ENCODE measurements at places on chromosomes 7 and 10.

DNA sequence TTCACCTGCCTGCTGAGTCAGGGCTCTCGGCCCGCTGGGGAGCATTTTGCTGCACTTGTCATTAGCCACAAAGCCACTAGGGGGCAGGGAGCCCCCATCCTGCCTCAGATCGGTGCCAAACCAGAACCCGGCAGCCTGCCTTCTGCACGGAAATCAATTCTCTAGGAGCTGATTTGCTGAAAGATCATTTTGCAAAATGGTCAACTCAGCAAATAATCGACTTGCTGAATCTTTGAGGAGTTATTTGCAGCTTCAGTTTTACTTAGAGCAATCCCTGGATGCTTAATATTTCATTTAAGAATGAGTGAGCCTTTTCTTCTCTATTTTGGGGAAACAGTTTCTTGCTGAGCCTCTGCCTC lies 1.7 kb upstream of the GIMAP8 start:
- DNase-seq = no peak

- no peak for DNase-seq
Observed at GRCh38 chr7:75884476-75884875, 5.6 kb downstream of the RHBDD2 start.

GRCh38 chr7:135509589-135509838 lies 388 bp downstream of the CNOT4 start:
- no peak for DNase-seq

DNA sequence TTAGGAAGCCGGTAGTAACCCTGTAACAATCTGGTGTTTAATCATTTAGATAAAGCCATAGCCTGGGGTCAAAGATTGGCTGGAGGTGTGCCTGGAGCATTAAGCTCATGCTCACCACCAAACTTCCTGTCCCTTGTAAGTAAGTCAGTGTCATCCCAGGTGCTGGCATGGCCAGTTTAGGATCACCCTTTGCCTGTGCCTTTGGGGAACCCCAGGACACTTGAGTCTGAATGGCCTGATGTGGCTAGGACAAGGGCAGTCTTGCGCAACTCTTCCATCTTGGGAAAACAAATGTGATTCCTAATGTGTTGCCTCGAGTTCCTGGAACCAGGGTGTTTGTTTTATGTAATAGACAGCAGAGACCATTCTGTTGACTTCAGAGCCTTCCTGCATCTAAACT lies 154.8 kb downstream of the GRK5 start:
- no peak for DNase-seq

DNA sequence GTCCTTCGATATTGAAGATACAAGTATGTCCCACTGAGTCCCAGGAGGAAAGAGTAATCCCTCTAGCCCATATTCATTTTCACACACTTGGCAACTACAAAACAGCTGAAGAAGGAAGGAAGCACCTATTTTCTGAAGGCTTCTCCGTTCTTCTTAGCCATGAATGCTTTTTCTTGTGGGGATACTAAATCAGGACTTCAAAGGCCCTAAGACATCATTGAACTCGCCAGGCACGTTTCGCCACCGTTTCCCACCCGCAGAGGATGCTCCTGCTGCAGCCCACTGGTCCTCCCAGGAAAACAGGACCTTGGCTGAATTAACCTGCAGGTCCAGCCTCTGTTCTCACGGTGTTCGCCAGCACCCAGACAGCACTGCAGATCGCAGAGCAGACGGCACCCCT lies 561.5 kb downstream of the DNAJB6 start:
- DNase-seq = no peak

- DNase-seq = no peak
Observed at GRCh38 chr10:122974543-122975064, 5.6 kb upstream of the PSTK start.

DNA sequence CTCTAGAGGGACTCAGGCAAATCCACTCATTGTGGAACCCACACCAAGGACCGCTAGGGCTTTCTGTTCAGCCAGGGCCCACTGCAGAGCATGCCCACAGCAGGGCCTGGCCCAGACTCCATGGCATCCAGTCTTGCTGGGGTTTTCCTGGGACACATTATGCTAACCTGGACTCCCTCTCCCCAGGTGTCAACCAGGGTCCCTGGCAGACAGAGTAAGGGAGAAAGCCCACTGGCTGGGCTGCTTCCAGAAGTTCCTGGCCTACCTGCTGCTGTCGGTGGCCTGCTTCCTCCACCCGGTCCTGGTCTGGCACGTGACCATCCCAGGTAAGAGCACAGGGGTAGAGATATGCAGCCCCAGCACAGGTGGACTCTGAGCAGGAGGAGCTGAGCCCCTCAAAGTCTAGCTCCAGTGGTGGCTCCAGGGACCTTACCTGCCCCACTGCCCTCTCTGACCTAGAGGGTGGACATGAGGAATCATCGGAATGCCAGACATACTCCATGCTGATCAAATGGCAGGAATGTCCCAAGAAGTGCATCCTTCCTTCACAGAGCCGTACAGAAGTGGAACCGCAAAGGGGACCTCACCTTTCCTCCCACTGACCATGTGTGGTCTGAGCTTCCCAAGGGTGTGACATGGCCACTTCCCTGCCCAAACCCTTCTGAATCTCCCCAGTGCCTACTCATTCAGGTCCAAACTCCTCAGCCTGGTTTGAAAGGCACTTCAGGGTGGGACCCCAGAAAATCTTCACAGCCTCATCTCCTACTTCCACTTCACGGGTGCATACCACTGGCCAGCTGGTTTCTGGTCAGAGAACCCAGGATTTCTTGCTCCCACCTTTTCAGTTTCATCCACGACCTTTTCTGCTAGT lies 22.5 kb downstream of the TMEM72 start:
- DNase-seq = no peak

DNA sequence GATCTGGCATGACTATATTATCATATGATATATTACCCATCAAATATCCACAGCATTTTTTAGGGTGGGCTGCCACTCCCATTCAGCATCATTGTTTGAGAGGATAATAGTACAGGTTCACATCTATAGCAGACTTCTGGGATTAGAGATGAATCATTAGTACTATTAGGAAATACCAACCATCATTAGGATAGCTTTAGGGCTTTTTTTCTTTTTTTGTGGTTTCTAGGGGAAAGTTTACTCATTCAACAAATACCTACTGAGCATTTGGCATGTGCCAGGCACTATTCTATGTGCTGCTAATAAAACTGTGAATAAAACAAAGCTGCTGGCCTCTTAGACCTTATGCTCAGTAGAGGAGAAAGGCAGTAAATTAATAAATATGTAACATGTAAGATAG lies 40.6 kb downstream of the NHLRC2 start:
- DNase-seq = peak; percentile 66

GRCh38 chr10:128868481-128868880 lies 598.6 kb upstream of the MGMT start:
- no peak for DNase-seq

GRCh38 chr10:58622246-58622645 lies 109.6 kb downstream of the BICC1 start:
- DNase-seq = no peak

- no peak for DNase-seq
Observed at GRCh38 chr7:55019691-55020465, 1.1 kb downstream of the EGFR start.
